ENCODE measurements at places on chromosomes 3 and 15.

DNA sequence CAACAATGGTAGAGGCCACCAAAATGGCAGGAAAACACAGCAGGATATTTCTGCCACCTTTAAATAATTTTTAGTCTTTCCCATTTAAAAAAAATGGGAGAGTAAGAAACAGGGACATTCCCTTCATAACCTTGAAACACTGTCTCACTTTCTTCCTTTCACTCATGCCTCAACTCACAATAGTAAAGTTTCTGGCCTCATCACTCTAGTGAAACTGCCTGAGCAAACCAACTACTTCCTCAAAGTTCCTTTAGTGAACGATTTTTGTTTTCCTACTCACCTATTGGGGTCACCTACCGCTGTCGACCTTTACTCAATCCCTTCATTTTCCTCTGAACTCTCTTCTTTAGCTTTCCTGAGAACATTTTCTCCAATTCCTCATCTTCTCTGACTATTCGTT is 33.0 kb downstream of the SHC4 start:
- DNase-seq: no peak

DNA sequence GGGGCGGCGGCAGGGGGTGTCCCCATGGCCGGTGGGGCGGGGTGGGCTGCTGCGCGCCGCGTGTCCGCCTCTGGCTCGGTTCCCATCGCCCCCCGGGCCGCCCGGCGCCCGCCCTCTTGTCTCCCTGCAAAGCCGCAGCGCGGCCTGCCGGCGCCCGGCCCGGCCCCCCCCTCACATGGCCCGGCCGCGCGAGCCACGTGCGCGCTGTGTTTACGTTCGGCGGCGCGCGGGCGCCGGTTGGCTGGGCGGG is 502 bp downstream of the NR1D2 start:
- no peak for DNase-seq

GRCh38 chr15:90819850-90820249 is 48.5 kb upstream of the FURIN start:
- DNase-seq: no peak

DNA sequence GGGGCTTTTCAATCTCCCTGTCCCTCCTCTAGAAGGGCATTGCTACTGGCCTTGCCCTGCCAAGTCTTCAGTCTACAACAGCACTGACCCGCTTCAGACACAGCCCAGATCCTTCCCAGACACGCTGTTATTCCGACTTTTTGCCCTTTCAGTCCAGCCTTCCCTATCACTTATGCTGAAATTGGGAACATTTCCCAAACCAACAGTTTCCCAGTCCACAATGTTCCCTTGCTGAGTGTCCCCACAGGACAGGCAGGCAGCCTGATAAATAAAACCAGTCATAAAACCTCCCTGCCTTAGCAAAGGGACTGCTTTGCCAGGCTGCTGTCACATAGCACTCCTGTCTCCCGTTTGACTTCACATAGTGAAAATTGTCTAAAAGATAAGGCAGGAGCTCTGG is 43.5 kb downstream of the GOLGA6L2 start:
- no peak for DNase-seq

DNA sequence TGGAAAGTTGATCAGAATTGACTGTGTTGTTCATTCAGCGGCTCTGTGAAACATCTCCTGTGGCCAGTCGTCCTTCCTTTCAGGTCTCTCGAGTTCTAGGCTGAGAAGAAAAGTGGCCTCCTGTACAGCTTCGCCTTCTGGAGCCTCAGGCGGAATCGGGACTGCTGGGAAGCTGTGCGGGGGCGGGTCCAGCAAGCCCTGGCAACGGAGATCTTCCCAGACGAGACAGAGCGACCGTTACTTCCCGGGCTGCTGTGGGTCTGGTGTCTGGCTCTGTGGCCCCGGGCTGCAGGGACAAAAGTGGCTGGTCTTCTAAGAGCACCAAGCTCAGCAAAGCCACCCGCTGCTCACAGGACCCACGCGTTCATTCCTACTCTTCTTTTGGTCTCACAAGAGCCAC is 88.6 kb upstream of the CACNA2D3 start:
- DNase-seq: no peak

DNA sequence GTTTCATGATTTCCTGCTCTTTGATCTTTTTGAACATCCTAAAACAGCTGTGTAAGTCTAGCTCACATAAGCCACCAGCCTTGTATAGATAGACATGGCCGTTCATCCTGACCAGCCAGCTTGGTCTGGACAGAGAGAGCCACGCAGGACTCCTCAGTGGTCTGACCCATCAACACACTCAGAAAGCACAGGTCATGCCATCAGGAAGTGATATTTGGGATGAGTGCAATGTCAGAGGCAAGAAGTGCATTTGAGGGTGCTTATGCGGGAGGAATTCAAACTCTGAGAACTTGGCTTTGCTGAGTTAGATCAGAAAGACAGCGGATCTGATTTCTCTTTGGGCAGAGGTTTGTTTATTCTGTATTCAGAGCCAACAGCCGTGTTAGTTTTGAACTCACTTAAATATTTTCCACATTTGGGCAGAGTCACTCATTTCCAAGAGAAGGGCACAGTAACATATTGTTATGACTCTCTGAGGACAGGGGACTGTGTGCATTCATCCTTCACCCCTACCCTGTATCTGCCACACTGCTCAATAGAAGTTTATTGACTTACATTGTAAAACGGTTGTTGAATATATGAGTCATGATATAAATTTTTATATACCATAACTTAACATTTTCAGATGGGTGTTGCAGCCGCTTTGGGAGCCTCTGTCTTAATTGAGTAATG is 225.3 kb upstream of the LYSMD4 start:
- DNase-seq: no peak

DNA sequence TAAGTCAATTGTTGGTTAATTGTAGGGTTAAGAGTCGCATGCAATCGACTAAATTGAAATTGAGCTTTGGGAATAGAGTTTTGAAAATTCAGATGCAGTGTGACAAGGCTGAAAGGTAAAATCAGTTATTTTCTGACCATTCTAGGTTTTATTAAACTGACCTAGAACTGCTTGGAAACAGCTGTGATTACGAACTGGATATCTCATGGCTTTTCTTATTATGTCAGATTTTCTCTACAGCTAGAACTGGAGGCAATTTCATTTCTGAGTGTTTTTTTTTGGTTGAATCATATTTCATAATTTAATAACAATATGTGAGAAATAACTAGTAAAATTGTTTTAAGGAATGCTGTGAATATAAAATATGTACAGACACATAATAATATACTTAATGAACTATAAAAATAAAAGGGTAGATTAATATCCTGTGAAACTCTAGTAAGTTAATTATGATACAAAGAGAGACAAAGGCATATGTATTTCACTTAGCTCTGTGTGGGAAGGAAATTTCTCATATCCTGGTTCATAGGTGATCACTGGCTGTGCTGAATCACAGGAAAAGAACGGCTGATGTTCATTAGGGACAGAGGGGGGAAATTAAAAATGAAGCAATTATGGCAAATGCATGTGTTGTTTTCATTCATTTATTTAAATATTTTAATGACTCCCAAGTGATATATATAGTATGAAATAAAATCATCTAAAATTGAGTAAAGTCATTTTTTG is 403.2 kb downstream of the ZIC1 start:
- no peak for DNase-seq

DNA sequence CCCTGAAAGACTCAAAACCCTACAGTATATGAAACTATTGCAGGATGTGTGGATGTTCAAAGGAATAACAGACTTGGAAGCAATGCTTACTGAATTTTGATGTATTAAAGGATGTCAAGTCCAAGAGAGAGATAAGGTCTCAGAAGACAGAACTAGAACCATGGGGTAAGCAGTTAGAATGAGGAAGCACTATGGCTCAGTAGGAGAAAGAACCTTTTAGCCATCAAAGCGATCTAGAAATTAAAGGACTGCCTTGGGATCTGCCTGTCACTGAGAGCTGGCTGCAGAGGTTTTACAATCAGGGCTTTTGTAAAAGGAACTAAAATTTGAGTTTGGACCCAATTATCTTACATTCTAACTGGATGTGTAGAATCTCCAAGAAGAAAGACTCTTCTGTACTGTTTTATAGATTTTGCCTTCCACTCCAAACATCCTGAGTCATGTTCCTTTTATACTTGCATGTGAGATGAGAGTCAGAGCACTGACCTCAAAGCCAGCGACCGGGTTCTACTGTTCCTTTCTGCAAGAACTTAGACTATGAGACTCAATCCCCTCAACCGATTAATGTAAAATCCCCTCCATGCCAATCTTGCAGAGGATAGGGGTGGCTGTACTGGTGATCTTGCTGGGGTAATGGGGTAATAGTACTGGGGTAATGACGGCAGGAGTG is 412.3 kb upstream of the TPRG1 start:
- DNase-seq: no peak

DNA sequence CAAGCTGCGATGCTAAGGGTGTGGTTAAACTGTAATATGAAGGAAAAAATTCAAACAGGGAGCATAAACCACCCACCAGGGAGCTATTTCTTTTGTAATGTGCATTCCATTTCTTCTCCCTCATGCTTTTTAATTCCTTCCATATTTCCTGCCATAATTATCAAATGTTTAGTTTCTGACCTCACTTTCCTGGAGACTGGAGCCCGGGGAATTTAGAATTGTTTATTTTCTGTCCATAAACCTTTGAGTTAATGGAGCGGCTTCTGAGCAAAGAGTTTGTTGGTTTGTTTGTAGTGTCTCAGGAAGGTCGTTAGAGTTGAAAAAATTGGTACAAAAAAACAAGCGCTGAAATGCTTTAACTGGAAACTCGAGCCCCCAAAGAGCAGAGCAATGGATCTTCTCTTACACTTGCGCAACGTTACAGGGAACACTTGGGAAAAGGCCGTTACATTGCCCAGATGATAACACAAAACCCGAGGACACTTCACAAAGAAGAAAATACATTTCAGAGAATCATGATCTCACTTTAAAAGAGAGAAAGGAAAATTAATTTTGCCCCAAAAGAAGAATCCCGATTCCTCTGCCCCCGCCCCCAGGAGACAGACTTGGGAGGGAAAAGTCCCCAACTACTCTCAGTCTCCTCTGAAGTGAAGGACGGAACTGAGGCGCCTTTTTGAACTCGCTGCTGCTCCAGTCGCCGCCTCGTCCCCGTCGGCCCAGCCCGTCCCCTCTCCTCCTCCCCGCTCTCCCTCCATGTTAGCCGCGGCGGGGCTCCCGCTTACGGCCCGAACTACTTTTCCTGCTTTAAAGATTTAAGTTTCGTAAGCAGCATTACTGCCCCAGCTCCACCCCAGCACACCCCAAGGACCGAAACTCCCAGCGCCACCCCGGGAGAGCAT is 842 bp downstream of the FSTL1 start:
- no peak for DNase-seq

DNA sequence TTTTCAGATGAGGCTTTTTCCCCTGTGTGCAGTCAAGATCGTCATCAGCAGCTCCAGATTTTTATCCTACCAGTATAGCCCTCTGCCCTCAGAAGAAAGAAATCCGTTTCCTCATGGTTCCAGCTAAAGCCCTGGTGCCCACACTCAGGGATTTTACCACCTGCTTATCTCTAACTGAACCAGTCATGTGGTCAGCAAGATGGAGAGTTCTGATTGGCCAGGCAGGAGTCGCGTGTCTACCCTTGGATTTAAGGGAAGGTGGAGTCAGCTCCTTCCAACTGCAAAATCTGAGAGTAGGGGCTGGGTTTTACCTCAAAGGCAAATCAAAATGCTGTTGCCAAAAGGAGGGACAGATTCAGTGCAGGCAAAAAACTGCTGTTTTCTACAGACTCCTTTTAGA is 135.3 kb downstream of the LRTM1 start:
- peak; percentile 38 for DNase-seq

DNA sequence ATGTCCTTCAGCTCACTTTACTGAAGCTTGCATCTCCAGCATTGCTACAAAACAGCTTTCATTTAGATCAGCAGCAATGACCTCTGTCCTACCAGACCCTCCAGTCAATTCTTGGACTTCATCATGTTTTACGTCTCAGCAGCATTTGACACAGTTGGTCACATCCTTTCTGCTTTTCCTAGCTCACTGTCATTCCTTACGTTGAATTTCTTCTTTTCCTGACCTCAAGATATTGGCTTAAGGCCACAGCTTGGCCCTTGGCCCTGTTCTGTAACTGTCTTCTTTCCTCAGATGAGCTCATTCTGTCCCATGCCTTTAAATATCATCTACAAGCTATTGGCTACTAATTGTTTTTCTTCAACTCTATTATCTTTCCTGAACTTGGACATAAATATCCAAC is 576.2 kb upstream of the KCNMB2 start:
- DNase-seq: no peak

- DNase-seq: no peak
These were observed 290.6 kb upstream of the ARHGEF26 start for GRCh38 chr3:153830552-153830951.

DNA sequence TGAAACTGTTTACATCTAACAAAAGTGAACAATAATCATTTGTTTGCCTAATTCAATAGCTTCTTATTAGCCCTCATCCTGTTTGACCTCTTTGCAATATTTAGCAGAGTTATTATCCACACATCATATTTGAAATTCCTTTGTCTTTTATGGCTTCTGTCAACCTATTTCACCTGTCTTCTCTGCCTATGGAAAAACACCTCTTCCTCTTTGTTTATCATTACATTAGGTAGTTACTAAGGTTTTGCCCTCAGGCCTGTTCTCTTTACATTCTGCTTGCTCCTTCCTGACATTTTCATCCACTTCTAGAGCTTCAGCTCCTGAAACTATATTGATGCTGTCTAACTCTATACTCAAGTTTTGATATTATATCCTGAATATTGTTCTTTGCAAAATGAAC is 183.0 kb downstream of the SUCNR1 start:
- no peak for DNase-seq

Measured in Karpas-422 (cell line).